Transverse colon (tissue), 4 donors: ENCODE measurements at places on chromosomes 3 and 15. TPM values are rescaled to one million over a fixed set of nuclear protein-coding genes. Genes with fewer than 3 reads are reported as not detected.

Gene GXYLT2
- 4.6 TPM for total RNA-seq

Gene CNTN6
- total RNA-seq: not detected

Gene ARHGAP31
- 68.5 TPM for total RNA-seq

DNA sequence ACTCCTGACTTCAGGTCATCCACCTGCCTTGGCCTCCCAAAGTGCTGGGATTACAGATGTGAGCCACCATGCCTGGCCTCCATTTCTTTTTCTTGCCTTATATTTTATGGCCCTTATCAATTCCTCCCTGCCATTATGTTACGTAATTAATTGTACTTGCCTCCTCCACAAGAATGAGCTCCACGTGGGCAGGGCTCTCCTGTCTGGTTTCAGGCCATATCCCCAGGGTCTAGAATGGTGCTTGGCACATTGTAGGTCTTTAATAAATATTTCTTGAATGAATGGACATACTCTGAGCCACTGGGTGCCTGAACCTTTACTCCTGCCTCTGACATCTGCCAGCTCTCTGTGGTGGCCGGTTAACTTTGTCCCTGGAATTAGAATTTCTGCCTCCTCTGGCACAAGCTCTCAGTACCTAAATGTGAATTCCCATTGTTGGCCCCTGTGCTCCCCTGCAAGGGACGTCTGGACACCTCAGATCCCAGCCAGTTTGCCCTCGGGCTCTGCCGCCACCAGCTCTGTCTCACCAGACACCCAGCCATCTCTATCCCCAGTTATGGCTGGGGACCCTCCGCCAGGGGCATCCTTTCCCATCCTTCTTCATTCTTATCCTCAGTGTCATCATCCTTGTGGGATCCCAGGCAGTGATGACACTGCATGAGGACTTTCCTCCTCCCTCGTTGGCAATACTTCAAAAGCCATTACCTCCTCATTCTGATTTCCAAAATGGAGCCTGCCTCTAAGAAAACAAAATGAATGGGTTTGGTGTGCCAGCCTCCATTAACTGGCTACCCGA lies 165.6 kb upstream of the SMAD3 start:
- no peak overlapping the region for H3K4me3 ChIP-seq
- H3K4me1 ChIP-seq: no peaks in the 10 kb centered on the region
- H3K27ac ChIP-seq: no peak overlapping the region
- H3K27me3 ChIP-seq: no peaks in the 10 kb centered on the region
- no peak for DNase-seq
- H3K36me3 ChIP-seq: no peaks in the 10 kb centered on the region

DNA sequence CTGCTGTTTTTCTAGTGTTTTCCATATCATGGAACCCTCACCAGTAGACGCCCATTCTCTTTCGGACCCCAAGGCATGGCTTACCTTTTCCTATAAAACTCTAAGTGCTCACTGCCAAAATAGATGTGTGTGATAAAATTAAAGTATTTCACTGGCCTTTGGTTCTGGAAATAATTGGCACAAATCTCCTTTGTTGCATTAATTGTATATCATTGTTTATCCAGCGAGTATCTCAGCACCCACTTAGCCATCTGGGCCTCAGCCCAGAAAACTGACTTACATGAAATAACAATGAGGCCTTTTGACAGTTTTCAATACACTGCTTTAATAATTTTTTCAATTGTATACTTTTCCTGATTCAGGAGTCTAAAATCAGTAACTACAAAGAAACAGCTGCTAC lies 105.1 kb downstream of the MECOM start:
- H3K36me3 ChIP-seq: no peaks in the 10 kb centered on the region
- DNase-seq: no peak
- no peak overlapping the region for H3K4me3 ChIP-seq
- H3K27me3 ChIP-seq: no peaks in the 10 kb centered on the region
- H3K4me1 ChIP-seq: no peaks in the 10 kb centered on the region
- H3K27ac ChIP-seq: no peak overlapping the region

- H3K4me3 ChIP-seq: no peak overlapping the region
- DNase-seq: no peak
- no peak overlapping the region for H3K27ac ChIP-seq
- no peaks in the 10 kb centered on the region for H3K36me3 ChIP-seq
These were observed 19.2 kb upstream of the SMAD6 start for GRCh38 chr15:66682865-66683264.
